ENCODE measurements at places on chromosomes 7 and 10.

- no peak for DNase-seq
These were observed 116.5 kb downstream of the ATXN7L1 start for GRCh38 chr7:105759670-105760550.

GRCh38 chr7:134574322-134574721, 25.4 kb downstream of the AKR1B15 start:
- no peak for DNase-seq

DNA sequence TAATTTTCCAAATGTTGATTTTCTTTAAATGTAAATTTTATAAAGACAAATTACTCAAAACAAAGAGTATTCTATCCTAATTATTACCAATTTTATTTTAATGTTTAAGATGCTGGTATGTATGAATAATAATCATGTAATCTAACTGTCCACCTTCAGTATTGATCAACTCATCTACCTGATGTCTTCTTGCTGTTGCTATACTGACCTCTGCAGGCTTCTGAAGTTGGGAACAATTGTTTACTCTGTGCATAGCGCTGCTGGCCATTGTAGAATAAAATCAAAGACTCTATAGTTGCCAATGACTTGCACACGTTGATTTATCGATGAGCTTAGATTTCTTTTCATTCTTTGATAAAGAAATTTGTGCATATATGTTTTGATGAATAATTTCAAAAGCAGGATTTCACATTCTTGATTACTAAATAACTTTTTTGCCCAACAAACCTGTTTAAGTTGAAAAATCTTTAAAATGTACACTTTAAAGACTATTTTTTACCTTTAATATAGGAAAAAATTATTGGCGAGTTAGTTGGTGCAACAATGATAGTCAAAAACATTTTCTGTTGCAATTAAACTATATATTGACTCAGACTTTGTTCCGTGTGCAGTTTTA, 282.3 kb downstream of the TFEC start:
- DNase-seq = no peak

DNA sequence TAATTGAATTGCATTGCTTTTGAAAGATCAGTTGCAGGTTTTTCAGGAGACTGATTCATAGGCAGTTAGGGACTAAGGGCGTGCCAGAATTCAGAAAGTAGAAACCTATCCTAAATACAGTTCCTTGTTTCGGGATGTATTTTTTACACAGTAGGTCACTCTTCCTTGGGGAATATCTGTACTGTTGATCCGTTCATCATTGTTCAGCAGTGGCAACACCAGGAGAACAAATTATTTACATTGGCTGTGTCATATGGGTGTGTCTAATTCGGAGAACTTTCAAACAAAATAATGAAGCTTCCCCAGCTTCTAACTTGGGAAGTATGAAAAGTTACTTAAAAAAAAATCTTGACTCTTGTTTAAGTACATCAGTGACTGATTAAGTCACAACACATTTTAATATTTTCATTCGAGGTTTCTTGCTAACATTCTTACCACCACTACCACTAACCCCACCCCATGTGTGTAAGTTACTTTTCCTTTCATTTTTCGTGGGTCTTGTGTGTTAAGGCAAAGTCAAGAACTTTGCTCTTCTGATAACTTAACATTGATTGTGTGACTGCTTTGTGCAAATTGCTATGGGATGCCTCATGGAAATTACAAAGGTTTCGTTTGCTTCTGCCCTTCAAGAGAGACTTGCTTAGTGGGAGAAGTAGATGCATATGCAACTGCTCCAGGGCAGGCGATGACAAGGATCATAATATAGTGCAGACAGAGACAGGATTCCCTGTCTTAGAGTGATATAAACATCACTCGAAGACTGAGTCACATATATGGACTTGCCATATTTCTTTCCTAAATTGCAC, 43.8 kb upstream of the RPA3 start:
- no peak for DNase-seq

DNA sequence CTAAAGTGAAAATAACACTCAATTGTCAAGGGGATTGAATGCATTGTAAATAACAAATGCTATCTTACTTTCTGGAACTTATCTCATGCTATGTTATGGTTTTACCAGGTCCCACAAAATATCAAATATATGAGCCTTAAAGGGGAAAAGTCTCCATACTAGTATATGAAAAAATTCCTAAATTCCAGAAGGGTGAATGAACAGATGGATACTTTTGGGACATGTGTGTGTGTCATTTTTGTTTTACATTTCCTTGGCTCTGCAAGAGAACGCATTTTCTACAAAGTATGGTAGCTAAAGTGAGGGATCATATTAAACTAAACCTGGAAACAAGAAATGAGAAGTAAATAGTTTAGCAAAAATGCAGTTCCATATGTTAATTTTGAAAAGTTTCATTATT, 682.8 kb downstream of the INHBA start:
- no peak for DNase-seq

DNA sequence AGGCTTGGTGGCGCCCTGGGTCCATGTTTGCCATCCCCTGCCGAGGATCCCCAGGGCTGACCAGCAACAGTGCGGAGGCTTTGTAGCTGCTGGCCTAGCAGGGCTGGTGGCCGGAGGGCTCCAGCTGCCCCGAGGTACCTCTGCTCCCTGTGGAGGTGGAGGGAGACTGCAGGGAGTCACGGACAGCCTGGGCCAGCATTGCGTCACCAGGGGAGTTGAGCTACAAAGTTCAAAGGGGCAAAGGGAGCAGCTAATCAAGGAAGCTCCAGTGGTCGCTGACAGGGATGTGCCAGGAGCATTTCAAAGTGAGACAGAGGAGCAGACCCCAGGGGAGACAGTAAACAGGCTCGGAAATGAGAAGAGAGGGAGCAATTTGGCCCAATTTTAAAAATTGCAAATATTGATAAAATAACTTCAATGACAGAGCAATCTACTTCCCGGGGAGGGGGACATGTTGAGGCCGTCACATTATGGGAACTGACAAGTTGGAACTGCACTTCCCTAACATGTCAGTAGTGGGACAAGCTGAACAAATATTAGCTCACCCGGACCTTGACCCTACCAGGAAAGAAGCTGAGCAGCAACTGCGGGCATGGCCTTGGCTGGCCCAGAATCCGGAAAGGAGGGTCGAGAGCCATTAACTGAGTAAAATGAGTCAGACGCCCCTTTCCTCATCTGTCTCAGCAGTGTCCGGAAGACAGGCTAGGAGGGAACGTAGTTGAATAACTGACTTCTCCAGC, 39.4 kb downstream of the BTBD16 start:
- no peak for DNase-seq

- no peak for DNase-seq
These were observed 34.7 kb upstream of the XPNPEP1 start for GRCh38 chr10:109958059-109958458.

GRCh38 chr10:121648059-121648458, 49.8 kb upstream of the FGFR2 start:
- DNase-seq = no peak

DNA sequence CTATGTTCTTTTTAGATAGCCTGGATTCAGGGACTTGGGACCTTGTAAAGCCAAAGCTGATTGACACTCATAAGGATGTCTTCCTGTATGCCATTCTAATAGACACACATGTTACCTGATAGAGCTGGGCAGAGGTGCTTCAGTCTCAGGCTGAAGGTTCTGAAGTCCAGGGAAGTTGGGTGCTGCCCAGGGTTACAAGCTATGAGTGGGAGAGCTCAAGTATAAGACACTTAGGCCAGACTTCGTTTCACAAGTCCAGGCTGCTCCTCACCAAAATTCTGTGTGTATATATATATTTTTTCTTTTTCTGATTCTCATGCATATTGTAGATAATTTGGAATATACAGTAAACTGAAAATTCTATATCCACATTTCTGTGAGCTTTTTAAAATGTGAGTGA, 144.2 kb downstream of the HDAC9 start:
- DNase-seq = no peak

- DNase-seq = no peak
These were observed 6.5 kb downstream of the GNB2 start for GRCh38 chr7:100679927-100680575.

DNA sequence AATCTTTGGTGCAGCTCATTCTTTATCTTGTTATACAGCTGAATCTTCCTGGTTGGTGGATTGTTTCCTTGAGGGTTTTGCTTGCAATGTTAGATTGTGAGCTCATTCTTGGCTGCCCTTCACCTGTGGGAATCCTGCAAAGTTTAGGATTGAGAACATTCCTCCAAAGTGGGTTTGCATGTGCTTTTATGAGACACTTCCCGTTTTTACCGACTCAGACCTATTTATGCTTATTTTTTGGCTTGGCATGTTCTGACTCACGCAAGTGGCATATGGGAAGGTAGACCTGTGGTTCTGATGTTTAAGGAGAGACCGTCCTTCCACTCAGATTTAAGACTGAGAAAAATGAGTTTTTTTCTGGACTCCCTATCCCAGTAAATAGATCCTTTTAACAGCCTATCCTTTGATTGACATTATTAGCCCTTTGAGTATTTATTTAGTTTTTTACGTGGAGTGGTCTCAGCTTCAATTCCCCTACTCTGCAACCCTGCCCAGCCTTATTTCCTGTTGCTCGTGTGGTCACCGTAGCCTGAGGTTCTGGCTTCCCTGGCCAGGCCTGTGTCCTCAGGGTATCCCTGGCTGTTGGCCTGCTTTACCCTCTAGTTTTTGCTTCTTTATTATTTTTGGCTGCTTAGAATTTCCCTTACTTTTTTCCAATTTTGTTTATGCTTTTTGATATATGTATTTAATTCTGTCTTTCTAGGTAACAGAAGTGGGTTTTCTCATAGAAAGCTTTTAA, 13.4 kb upstream of the PRF1 start:
- no peak for DNase-seq

- no peak for DNase-seq
These were observed 121.5 kb downstream of the ITIH5 start for GRCh38 chr10:7545261-7545660.

DNA sequence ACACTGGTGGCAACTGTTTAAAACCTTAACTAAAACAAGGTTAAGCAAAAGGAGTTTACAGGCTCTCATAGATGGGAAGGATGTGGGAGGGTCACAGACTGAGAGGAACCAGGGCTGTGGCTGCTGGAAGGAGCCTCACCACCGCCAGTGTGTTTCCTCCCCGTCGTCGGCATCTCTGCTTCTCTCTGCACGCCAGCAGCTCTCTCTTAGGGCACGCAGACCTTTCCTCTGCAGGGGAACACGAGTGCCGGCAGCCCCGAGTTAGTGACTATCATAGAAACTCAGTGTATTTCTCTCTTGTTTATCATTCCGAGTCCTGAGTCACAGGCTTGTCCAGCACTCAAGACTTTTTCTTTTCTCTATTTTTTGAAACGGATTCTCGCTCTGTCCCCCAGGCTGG, 8.1 kb upstream of the SH2D4B start:
- no peak for DNase-seq

GRCh38 chr10:37456456-37456855, 331.1 kb downstream of the ANKRD30A start:
- DNase-seq = no peak

- DNase-seq = no peak
These were observed 20.0 kb downstream of the FOXI2 start for GRCh38 chr10:127757033-127757432.

GRCh38 chr7:2172311-2173188, 60.2 kb downstream of the MAD1L1 start:
- DNase-seq = no peak

DNA sequence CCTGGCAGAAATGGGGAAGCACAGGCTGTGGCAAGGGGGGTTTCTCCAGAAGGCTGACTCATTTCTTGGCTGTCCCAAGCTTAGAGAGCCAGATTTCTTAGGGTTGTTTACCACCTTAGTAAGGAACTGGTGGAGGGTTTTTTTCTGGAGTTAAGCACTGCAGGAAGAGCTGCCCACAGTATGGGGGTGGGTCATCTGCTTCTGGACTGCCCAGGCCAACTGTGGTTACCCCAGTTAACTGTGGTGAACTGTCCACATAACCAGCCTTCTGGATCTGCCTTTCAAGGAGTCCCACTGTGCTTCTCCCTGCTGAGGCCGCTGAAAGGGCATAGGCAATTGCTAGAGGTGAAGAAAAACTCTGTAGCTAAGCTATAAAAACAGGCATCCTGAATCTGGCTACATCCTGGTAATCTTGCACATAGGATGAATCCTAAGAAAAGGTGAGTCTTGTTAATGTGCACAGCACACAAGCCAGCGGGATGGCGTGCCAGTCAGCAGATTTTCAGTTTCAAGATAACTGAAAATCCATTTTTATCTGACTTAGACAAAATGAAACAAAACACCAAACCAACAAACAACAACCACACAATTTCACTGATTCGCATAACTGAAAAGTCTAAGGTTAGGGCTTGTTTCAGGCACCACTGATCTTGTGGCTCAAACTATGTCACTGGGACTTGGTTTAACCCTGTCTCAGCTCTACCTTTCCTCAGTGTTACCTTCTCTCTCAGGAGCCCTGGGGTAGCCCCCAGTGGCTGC, 21.6 kb upstream of the TSPAN33 start:
- no peak for DNase-seq

DNA sequence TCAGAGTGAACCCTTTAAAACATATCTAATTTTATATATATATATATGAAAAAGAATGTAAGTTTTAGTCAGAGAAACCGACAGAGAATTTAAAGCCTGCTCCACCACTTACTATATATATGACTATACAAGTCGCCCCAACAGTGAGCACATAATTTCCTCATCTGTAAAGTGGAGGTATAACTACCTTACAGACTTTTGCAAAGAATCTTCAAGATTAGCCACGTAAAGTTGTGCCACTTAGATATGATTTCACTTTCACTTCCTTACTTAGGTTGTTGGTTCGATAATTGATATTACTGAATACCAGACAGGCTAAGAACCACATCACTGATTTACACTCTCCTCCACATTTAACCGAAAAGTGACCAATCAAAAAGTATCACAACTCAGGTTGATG, 94.7 kb downstream of the PDE1C start:
- DNase-seq = no peak

GRCh38 chr7:110347081-110347480, 743.8 kb upstream of the LRRN3 start:
- DNase-seq = no peak

DNA sequence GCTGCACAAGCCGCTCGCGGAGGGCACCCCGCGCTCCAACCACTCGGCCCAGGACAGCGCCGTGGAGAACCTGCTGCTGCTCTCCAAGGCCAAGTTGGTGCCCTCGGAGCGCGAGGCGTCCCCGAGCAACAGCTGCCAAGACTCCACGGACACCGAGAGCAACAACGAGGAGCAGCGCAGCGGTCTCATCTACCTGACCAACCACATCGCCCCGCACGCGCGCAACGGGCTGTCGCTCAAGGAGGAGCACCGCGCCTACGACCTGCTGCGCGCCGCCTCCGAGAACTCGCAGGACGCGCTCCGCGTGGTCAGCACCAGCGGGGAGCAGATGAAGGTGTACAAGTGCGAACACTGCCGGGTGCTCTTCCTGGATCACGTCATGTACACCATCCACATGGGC, 50.0 kb downstream of the FIGNL1 start:
- no peak for DNase-seq
